ENCODE measurements at places on chromosomes 2 and 18.

DNA sequence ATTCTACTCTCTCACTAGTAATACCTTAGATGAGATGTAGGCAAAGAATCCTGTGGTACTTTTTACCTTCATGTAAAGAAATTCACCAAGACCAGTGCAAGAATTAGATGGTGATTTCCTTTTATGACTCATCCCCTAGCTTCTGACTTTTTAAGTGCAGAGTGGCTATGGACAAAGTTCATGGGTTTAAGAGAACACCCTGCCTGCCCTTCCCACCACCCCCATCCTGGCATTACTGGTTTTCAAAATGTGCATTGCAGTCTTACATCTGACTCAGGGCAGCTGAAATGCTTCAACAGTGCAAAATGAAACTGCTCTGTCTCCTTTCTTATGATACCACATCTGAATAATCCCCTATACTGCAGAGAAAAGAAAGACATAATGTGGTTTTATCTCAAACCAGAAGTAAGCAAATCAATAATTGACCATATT lies 22.6 kb downstream of the MAIP1 start:
- no peak for DNase-seq

DNA sequence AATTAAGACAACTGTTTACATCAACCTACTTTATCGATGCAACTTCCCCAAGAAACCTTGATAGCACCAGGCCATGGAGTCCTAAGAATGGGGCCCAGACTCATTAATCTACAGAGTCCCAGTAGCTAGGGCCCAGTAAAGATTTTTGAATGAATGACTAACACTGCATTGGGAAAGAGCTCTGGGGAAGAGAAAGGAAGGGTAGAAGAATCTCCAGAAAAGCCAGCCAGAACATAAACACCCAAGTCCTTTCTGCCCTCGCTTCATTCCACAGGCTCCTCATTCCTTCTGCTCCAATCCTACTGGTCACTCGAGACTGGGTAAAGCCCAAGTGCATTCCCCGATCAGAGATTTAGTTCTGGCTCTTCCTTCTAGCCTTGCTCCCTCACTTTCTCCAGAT lies 44.3 kb downstream of the CYRIA start:
- no peak for DNase-seq

DNA sequence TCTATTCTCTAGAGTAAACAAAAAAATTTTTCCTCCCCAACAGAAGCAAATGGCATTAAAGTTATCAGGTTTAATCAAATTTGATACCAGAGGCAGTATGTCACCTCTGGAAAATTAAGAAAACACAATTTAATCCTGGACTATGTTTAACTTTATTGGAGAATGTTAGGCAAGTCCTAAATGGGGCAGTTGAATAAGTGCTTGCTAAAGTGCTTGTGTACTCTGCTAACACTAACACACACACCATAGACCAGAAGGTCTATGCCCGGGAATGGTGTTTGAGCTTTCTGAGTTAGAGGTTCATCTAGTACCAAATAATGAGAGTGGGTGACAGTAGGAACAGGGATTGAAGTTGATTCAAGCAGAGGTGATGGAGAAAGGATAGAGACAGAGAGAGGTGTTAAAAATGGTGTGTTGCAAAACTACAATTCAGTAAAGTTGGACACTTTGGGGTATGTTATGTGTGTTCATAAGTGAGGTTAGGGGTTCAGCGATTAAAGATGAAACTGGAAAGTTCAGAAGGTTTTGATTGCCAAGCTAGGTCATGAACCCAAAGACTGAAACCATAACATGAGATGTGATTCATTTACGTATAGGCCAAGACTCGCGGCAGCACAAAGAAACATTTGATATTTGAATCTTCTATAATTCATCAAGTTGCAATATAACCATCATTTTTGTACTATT lies 40.5 kb upstream of the PEX13 start:
- no peak for DNase-seq

- no peak for DNase-seq
Measured at GRCh38 chr2:63035169-63035568, 15.5 kb upstream of the OTX1 start.

DNA sequence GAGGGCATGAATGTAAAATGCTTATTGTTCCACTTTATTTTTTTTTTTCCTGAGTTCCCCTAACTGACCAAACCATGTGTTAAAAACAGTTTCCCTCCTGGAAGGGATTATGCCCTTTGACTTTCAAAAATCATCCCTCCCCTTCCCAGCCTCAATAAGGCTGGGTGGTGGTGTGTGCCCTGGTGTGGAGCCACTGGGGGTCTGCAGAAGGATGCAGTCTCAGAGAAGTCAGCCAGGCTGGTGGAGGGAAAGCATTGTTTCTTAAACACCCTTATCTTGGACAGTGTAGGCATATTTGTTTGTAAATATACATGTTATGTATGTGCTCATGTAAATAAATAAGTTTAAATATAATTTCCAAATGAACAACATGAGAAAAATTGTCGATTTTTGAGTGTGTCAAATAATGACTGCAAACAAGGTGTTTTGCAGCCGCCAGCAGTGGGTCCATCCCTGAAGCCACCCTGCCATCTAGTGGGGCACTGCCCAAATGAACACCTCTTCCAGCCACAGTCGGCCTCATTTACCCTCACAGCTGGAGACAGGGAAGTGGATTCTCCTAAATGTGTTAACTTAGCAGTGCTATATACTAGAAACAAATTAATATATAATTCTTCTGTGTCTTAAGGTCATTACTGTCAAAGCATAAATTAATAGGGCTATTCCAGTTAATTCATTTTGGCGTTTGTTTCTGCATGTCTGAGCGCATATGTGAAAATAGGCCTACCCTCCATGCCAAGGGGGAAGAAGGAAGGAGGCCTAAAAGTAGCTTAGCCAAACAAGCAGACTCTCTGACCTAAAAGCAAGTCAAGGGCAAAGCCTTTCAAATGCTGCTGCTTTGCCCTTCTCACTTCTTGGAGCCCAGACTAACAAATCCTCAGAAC lies 209.6 kb upstream of the PIK3C3 start:
- no peak for DNase-seq

GRCh38 chr2:28997847-28998735 lies 17.0 kb downstream of the TOGARAM2 start:
- no peak for DNase-seq

DNA sequence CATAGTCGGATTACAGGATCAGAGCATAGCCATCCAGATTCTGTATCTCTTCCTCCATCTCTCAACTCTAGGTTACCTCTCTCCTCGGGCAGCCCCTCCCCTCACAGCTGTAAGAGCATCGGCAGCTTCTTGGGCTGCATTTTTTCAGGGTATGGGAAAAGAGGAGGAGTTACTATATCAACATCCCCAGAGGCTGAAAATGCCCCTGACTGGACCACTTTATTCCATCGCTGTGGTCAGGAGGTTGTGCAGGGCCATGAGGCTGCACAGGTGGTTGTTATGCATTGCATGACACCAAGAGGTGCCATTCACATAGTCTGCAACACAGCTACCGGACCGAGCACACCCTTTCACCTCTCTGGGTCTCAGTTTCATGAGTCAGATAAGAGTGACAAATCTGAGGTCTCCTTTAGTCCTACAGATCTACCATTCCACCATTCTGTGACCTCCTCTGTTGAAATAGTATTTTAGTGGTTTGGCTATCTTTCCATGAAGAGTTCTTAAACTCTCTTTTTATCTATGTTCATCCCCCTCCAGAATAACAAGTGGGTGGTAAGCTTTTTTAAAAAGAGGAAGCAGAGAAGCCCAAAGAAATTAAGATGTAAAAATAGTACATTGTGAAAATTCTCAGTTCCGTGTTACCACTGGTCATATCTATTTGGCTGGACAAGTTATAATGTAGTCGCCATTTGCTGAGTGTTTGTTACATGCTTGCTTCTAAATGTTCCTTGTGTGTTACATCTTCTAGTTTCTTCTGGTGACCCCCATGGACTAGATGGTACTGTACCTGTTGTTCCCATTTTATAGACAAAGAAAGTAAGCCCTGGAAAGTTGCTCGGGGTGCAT lies 56.6 kb upstream of the SLC1A4 start:
- DNase-seq, result no peak

DNA sequence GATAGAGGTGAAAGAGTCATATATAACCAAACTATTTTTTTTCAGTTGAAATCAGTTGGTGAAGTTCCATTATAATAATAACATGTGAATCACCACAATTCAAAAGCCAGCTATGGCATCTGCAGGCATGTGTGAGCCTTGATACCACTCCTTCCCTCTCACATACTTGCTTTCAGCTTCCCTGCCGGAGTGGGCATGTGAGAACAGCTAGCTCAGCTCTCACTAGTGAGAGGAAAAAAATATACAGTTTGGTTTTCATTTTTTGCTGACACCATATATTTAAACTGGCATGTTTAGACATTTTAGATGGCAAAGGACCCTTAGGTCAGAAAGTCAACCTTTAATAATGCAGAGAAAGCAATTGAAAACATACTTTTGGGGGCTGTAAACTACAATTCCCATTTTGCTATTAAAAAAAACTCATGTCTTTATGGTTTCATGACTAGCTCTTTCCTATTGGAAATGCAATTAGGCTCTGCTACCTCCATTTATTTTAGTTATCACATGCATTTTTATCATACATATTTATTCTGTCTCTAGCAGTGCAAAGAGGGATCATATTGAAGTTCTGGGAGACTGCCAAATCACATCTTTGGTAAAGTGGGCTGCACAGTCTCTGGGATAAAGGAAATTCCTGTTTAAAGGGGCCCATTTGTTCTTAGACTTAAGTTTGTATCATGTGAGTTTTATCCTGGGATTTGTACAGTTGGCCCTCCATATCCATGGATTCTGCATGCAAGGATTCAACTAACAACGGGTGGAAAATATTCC lies 33.2 kb upstream of the SLC40A1 start:
- no peak for DNase-seq

DNA sequence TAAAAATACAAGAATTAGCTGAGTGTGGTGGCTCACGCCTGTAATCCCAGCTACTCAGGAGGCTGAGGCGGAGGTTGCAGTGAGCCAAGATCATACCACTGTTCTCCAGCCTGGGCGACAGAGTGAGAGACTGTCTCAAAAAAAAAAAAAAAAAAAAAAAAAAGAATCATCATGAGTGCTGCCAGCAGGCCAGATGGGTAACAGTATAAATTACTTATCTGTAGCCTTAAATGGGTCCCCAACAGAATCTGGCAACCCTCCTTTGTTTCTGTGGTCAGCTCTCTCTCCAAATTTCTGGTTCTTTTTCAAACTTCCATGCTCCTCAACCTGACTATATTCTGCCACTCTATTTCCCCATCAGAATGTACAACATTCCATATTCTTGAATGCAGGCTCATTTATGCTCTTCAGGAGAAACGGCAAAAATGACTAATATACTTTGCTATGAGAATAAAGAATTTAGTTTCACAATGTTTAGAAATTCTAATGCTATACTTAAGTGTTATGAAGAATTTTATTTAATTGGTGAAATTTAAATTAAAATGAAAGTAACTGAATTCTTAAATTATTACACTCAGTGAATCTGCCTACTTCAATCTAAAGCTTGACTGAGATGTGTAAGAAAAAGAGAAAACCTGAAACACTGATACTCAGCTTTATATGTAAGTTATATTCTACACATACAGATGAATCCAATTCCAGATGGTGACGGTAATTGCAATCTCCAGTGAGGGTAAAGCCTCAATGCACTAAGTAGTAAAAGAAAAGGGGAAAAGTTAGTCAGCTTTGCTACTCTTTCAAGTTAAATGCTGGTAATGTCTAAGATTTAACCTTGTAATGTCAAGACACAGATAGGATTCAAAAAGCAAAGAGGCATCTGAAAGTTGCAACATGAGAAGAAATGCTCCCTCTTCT lies 24.8 kb downstream of the LPIN2 start:
- DNase-seq, result no peak

- DNase-seq, result no peak
Measured at GRCh38 chr2:165651233-165651632, 142.8 kb downstream of the GALNT3 start.

DNA sequence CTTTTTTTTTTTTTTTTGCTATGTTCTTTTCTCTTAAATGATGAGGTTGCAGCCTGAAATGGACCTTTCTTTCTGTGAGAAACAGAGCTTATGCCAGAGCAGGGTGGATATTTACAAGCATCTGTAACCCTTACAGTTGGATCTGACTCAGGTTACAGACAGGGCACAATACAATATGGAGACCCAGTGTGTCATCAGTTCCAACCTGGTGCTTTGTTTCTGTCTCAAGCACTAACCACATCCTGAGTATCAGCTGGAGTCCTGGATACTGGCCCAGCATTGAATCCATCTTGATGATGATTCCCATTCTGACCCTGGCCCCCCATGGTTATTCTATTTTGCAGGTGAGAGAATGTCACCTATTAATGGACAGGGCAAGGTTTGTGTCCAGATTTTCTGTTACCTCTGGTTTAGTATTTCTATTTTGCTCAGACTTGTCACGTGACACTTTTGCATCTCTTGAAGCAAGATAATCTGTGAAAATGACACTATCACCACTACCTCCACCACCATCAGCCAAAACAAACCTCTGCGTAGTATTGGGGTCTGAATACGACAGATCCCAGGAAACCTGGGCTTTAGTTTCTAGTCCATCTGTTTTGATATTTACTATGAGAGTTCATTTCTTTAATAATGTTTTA lies 174.0 kb downstream of the CCDC85A start:
- DNase-seq, result no peak

DNA sequence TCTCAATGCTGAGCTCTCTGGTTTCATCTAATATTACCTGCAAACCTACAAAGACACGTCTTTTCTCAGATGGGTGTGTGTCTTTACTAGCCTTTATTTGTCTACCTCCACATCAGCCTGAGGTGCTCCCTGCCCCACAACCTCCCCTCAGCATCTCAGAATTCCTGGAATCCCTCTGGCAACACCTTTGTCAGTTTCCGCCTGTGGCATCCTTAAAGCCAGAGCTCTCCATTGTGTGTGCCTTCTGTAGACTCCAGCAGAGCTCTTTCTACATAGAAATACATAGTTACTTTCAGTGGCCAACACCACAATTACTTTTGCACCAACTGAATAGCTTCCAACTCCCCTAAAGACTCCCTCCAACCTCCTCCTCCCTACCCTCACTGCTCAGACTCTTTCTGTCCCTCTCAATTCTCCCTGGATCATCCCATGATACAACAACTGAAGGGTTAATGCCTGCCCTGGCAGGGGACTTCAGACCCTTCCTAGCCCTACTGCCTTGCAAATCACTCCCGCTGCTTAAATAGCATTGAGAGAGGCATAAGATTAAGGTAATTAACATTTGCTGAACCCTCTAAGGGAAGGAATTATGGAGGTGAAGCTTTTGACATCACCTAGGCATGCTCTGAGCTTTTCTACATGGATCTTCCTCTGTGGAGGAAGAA lies 39.6 kb upstream of the RMDN2 start:
- no peak for DNase-seq

GRCh38 chr2:45647986-45648520 lies 3.4 kb upstream of the PRKCE start:
- no peak for DNase-seq

- DNase-seq, result no peak
Measured at GRCh38 chr2:187552828-187553681, 1.2 kb downstream of the TFPI start.

DNA sequence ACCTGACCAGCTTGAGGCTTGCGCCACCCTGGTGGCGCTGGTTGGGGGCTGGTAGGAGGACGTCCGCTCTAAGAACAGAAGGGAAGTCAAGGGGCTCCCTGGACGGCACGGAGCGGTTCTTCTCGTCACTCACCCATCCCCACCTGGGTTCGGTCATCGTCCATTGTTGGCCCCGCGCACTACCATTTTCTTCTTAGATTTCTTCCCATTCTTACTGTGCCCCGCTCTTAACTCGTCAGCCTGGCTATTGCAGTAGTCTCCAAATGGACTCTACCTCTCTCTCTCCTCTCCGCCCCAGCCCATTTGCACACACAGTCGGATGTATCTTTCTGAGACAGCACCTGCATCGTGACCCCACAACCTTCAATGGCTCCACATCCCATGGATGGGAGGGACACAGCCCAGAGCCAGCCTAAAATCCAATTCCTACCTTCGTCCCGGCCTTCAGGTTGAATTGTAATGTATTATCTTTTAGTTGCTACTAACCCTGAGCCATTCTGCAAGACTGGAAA lies 814 bp upstream of the RAB1A start:
- no peak for DNase-seq
